Lung (tissue), 17 donors: ENCODE measurements at places on chromosomes 7 and 10.
A peak's percentile ranks its signal among the peaks of the same experiment; 100 is the strongest.

GRCh38 chr10:95789902-95790301 is 33.9 kb downstream of the ENTPD1 start:
- no peak for DNase-seq

DNA sequence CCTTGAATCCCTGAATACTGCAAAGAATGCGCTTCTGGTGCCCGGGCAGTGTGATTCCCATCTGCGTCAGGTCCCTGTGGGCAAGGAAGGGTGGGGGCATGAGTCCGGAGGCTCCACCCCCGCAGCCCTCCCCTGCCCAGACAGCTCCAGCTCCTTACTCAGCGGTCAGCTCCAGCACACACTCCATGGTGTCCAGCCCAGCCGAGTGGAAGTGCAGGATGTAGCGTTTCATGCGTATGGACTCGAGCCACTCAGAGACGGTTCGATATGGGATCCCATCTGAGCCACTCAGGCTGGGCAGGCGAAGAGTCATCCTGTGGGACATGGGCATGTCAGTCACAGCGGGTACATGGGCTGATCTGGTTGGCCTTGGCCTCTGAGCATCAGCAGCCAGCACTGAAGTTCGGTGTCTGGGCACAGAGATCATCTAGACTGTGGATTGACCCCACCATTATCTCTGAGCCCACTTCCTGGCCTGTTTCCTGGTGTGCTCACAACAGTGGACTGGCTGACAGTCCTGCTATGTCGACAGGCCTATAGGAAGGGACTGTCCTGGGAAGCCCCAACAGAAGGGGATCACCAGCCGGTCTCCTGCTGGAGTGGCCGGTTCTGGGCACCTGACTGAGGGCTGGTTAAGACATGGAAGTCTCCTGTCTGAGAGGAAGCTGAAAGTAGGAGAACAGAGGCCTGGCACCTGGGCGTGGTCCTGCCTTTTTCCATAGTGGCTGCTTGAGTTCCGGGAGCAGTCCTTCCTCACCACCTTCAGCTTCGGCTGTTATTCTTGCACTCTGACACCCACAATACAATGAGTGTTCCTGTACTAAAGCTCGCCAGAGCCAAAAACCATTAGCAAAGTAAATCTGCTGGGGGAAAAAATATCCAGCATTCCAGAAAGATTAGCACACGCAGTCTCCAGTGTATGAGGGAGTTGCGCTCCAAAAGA is 10.6 kb downstream of the ZYX start:
- peak; percentile 54 for DNase-seq

- DNase-seq: peak; percentile 89
These were observed 45.7 kb upstream of the HSPA12A start for GRCh38 chr10:116787893-116788665.

DNA sequence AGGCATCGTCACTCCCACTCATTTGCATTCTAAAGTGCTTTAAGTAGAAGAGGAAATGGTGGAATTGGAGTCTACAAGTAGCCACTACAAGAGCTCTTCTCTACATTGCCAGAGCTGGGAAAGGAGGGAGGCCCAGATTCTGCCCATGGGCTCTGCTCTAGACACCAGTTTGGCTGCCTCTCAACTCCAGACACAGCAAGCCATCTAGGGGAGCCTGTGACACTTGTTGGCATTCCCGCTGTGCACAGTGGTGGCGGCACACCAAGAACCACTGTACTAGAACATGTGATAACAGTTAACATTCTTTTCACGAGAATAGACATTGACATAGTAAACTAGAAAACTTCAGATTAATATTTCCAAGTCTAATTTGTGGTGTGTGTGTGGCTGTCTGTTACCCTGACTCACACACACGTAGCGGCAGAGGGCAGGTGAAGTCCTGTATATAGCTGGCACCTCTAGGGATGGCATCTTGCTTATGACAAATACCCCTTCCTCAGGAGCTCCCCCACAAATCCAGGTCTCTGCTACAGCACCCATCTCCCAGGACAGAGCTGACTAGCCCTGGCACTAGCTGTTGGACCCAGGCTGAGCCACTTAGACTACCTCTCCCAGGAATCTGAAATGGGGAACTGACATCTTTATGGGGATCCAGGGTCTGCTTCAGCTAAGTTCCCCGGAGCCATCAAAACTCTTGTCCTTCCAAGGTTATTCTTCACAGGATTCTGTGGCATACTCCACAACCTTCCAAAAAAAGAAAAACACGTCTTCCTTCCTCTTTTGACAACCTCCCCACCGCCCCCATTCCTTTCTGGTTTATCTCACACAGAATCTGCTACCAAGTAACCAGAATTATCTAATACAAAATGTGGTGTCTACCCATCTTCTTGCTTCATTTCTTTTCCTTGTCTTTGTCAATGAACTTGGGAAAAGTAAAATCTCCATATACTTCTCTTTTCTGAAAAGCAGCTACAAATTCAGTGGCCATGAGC is 54.7 kb upstream of the MRLN start:
- DNase-seq: no peak

GRCh38 chr7:116405810-116406209 is 93.7 kb upstream of the CAV2 start:
- DNase-seq: no peak

- DNase-seq: no peak
These were observed 63.7 kb upstream of the LAMB4 start for GRCh38 chr7:108193594-108194498.

DNA sequence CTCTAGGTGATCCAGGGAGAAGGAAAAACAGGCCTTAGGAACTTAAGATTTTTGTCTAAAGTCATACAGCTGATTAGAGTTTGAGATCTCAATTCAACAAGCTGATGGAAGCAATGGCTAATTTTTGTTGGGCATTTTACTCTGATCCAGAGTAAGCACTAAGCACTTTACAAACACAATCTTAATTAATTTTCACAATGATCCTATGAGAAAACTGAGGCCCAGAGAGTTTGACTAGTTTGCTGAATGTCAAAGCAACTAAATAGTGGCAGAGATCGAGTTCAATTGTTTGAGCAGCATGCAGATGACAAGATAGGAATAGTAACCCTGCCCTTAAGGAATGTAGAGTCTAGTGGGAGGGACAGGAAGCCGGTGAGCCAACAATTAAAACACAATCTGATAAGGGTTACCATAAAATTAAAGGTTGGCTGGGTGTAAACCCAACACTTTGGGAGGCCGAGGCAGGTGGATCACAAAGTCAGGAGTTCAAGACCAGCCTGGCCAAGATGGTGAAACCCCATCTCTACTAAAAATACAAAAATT is 13.5 kb upstream of the RPEL1 start:
- DNase-seq: no peak

DNA sequence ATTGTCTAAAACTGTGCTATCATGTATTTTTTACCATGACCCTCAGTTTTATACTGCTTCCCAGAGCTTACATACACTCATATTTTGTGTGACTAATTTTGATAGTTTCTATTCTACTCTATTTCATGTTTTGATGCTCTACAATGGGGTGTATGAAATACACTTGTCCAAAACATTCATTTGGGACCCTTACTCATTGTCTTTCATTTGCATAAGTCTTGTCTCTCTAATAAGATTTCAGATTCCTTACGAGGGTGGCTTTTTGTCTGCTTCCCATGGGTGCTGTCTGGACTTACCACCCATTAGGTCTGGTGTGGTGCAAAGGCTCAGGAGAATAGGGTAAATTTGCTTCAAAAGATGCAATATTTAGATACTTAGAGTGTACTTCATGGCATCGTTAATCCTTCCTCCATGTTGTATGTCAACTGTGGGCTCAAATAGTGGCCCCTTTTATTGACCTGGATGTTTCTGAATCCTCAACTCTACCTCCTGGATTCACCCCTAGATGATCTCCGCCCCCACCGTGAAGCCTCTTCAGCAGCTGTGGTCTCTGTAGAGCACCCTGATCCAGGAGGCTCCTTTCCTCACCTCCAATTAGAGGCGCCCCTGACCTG is 3.6 kb upstream of the GIMAP5 start:
- no peak for DNase-seq
